Nucleus accumbens (tissue), 56 donors: ENCODE measurements at places on chromosomes 3 and 15.

GRCh38 chr3:10505050-10505790 is at the start of gene ATP2B2:
TSS of gene ATP2B2 (minus strand) at chr3:10505586. CDS start at chr3:10449543, 56,043 bp downstream.
- DNase-seq, result no peak

DNA sequence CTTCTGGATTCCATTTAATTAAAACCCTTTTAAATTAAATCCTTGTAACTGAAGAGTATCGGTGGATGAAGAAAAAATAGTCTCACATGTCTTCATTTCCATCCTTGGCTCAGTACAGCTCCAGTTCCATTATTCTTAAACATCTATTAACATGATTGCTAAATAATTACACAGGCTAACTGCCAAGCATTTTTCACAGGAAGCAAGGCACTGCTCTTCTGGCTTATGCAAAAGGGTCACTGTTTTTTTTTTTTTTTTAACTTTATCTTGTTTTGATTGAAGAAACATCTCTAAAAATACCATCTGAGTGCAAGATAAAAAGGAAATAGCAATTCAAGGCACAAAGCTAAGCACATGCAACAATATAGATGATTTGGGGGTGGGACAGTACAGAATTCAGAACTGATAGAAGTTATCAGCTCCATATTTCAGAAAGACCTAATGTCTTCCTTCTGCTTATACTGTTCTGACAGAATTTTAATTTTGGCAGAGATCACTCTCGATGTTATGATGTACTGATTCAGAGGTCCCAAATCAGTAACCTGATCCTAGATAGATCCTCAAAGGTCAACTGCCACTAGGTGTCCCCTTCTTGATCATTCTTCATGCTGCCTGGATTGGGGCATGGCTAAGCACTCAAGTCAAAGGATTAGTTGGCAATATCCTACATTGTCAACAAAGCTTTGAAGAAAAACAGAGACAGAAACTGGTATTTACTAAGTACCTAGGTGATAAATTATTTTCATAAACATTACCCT is 57.8 kb upstream of the ACTC1 start:
- DNase-seq, result no peak

DNA sequence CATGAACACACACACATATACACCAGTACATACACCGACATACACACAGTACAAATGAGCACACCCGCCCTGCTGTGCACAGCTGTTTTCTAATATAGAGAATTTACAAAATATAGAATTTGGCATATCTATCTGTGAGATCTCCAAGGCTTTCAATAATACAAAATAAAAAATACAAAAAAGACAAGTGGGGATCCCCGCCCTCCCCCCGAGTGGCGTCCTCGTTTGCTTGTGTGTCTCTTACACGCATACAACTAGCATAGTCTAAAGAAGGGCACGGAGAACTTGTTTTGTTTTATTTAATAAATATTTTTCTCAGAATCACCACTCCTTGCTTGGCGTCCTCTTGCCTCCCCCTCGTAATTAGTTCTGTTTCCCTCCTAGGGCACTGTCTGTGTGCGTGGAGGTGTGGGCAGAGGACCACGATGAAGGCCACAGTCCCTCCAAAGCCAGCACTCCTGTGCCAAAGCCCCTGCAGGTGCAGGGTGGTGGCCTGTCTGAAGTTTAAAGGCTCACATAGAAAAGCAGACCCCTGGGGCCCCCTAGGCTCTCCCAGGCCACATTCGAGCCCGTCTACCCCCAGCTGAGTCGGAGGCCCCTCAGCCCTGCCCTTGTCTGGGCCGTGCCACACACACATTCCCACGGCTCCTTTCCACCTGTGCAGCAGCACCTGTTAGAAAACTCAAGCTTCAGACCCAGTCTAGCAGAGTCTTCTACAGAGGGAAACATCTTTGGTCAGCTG is 82.1 kb downstream of the SEC22A start:
- DNase-seq, result no peak

GRCh38 chr15:61050844-61051568 is 178.1 kb downstream of the RORA start:
- DNase-seq, result no peak

- DNase-seq, result no peak
Measured at GRCh38 chr15:91861223-91861622, 7.7 kb downstream of the SLCO3A1 start.

DNA sequence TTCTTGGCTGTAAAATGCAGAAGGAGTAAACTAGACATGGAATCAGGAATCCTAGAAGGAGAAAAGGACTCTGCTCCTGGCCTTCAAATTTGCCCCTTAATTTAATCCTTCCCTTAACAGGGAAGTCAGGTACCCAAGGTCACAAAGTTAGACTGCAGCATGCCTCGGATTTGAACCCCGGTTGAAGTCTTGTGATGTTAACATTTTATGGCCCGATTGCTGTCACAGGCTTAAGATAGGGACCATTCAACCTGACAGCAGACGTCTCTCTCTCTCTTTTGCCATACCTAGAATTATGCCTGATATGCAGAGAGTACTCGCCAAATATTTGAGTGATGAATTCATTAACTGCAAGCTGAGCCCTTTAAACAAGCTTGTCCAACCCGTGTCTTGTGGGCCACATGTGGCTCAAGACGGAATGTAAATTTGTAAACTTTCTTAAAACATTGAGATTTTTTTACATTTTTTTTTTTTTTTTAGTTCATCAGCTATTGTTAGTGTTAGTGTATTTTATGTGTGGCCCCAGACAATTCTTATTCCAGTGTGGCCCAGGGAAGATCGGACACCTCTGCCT is 217.2 kb downstream of the THSD4 start:
- DNase-seq, result no peak

DNA sequence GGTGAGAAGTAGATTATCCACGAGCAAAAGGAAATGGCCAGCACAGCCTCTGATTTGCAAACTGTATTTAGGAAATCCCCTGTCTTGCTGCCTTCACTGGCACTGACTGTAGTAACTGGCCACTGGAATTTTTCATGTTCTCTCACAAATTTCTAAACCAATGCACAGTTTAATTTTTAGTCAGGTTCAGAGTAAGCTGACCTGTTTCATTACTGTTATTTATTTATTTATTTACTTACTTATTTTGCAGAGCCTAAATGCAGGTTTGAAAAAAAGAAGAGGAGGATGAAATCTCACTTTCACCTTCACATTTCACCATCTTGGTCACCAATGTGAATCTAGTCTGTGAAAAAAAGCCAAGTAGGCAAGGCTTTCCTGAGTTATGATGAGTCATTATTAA is 291.0 kb downstream of the PLOD2 start:
- DNase-seq, result no peak

- no peak for DNase-seq
Measured at GRCh38 chr3:152213203-152213602, 55.5 kb upstream of the MBNL1 start.
